ENCODE measurements at places on chromosomes 13 and 19.

- no peak for DNase-seq
Observed at GRCh38 chr13:28534210-28534609, 39.3 kb upstream of the FLT1 start.

DNA sequence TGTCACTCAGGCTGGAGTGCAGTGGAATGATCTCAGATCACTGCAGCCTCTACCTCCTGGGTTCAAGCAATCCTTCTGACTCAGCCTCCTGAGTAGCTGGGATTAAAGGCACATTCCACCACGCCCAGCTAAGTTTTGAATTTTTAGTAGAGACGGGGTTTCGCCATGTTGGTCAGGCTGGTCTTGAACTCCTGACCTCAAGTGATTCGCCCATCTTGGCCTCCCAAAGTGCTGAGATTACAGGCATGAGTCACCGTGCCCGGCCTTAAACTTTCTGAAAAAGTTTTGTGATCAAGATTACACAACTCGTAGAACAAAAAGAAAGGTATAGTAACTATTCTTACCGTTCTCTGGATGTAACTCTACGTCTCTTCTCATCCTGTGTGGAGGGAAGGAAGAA lies 21.2 kb downstream of the DNMT1 start:
- DNase-seq, result no peak

DNA sequence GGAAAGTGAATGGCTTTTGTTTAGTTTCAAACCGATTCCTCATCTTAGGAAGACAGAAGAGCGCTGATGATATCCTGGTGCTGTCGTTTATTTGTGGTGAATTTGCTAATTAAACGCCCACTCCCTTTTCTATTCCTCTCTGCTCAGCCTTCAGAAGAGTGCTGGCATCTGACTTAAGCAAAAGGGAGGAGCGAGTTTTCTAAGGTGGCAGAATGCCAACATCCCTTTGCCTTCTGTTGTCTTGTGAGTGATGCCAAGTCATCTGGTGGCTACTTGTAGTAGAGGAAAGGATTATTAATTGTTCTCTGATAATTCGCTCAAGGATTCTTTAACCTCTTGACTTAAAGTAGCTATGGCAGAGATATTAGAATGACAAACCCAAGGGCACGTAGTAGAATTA lies 68.1 kb downstream of the ERCC5 start:
- no peak for DNase-seq

- DNase-seq, result no peak
Observed at GRCh38 chr19:55690109-55690768, 15.2 kb downstream of the EPN1 start.

- no peak for DNase-seq
Observed at GRCh38 chr13:44415815-44416214, 42.2 kb downstream of the SERP2 start.

GRCh38 chr13:44362394-44363040 lies 11.1 kb upstream of the SERP2 start:
- no peak for DNase-seq

DNA sequence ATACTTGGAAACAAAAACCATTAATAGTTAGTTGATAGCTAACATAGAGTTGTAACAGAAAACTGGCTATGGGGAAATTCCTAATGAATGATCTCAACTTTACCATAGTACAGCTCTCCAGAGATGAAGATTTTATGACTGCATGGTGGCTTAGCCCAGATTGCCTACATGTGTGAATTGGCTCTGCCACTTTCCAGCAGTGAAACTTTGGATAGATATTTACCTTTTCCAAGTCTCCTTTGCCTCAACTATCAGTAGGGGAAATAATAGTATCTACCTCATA lies 161.1 kb downstream of the LACC1 start:
- no peak for DNase-seq

- DNase-seq, result no peak
Observed at GRCh38 chr13:20825477-20825875, 51.7 kb upstream of the EEF1AKMT1 start.

DNA sequence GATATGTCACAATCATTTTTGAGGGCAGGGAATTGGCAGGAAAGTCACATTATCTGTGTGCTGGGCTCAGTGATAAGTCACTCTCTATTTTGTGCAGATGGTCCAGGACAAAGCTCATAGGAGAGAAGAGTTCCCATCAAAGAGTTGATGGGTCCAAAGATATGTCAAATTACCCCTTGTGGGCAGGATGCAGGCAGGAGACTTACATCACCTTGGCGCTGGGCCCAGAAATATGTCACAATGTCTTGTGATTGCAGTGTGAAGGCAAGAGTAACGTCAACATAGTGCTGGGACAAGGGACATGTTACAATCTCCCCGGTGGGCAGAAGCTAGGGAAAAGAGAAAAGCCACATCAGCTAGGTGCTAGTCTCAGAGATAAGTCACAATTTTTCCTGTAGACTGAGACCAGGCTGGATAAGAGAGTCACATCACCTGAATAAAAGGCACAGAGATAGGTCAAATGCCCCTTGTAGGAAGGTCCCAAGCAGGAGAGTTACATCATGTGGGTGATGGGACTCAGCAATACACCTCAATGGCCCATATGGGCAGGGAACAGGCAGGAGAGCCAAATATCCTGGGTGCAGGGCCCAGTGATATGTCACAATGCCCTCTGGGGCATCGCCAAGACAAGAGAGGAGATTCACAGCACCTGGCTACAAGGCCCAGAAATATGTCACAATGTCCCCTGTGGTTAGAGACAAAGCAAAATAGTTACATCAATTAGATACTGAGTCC lies 47.9 kb downstream of the ZNF99 start:
- DNase-seq, result no peak

DNA sequence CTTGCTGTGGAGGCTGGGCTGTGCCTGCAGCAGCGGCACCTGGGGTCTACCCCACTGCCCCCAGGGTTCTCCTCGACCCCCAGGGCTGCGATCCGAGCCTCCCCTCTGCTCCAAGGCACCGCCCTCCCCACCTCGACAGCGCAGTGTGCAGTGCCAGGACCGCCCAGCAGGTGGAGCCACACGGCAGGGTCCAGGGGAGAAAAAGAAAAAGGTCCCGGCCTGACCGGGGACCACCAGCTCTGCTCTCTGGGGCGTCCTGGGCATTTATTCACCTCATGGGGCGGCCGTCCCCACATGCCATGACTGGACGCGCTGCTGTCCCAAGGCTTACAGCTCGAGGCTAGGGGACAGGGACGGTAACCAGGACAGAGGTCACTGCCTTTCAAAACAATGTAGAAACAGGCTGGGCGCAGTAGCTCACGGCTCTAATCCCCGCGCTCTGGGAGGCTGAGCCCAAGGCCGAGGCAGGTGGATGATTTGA lies 10.6 kb downstream of the REXO1 start:
- DNase-seq, result no peak

GRCh38 chr13:49400755-49401659 lies 42.9 kb downstream of the CAB39L start:
- no peak for DNase-seq

DNA sequence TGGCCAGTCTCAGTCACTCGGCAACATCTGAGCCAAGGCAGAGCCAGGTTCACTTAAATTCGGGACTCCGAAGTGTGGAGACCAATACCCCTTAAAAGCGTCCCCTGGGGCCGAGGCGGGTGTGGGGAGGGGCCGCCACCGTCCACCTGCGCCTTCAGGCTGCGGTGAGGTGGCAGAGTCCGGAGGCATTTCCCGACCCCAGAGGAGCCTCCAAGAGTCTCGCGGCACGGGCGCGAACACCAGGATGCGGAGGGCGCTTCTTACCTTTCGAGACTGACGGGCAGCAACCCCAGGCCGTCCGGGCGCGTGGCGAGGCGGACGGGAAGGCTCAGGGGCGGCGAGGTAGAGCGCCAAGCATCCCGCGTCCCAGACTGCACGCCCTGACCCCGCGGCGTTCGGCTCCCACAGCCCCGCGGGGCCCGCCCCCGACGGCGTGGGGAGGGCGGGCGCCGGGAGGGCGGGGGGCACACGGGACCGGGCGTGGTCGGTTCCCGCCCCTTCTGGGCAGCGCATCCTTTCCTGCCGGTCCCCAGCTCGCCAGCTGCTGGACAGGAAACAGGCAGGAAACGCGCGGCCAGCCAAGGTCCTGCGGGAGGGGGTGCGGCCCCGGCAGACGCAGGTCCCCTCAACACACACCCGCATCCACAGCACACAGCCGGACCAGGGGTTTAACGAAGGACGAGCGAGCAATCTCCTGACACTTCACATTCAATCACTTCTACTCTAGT lies at the start of gene THSD1:
Gene THSD1, minus strand, starts transcription at position 406 of the 728 bp plus-strand sequence. CDS start 3,572 bp downstream, outside the sequence.
- DNase-seq, result no peak

DNA sequence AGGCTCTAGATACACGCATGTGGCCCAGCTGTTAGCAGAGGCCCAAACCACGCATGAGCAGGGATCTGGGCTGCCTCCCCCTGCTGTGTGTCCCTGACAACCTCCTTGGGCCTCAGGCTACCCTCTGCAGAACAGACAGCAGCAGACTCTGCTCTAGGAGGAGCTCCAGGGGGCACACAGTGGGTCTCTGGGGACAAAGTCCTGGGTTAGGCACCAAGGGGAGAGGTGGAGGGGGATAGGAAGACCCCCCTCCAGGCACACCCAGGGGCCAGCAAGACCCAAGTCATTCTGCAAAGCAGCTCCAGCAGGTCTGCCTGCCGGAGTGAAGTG lies 8.0 kb downstream of the TINCR start:
- DNase-seq, result no peak

- no peak for DNase-seq
Observed at GRCh38 chr19:10142701-10143375, 23.1 kb upstream of the EIF3G start.

- DNase-seq, result no peak
Observed at GRCh38 chr19:7734220-7735203, 2.6 kb upstream of the CLEC4G start.

DNA sequence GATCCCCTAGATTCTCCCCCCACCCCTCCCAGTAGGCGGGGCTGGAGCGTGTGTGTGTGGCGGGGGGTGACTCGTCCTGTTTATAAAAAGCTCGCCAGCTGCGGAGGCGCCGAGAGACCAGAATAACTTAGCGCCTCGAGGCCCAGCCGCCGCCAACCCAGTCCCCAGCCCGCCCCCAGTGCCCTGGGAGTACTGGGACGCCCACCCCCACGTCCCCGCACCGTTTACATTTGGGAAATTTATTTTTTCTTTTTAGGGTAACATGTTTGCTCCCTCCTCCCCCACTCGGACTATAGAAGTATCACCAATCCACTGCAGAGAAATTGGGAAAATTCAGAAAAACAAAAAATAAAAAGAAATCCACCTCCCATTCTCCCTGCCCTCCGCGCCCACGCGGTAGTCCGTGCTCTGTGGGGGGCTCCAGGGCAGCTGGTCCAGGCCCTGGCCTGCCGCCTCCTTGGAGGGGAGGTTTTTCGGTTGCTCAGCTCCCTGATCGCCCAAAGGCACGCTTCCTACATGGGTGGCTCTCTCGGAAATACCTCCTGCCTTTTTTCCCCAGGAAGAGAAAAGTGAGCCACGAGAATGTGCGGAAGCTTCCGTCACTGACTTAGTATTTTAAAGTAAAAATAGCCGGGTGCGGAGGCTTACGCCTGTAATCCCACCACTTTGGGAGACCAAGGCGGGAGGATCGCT lies 1.5 kb upstream of the RAB3A start:
- no peak for DNase-seq

DNA sequence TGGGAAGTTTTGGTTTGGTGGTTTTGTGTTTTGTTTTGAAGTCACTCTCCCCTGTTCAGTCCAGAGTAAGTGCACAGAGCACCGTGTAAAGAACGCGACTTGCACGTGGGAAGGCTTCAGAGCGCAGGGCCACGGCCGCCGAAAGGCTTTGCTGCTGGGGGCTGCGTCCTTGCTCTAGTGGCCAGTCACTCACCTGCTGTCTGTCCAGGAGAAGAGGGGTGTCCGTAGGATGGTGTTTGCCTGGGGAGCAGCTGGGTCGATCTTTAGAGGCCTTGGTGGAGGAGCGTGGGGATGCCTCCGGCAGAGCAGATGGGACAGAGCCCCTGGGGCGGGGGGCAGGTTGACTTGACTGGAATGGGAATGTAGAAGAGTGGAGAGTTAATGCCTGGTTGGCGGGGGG lies 116.6 kb upstream of the MCF2L start:
- no peak for DNase-seq

DNA sequence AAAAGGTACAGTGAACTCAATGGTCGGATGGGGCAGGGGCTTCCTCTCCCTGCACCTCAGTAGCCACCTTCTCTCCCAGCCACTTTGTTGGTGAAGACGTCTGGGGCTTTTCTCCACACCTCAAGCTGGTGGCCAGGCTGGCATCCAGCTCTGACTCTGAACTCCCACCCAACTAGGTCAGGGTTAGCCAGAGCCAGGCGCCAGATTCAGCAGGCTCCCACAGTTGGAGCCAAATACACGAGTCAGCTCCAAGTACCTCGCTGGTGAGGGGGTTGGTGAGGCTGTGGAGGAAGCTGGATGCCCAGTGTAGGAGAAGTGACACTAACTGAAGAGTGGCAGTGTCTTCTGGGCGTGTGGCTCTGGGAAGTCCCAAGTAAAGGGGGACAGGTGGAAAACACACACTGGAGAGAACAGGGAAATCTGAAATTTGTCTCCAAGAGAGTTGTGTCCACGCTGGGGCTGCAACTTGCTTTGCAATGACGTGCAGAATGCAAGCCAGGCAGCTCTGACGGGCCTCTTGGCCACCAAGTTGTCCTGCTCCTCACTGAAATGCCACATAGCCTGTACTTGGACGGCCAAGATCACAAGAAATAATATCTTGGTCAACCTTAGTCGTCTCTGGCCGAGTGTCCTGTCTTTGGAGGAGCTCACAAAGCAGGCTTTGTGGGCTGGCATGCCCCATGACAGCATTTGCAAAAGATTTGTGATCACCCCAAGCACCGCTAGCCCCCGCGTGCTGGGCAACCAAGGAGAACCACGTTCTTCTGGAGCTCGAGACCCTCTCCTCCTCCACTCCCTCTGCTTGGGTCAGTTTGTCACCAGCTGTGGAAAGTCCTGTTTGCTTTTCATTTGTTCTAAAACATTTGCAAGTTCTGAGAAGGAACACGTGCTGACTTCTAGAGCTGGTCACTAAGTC lies 18.1 kb downstream of the SLC7A1 start:
- no peak for DNase-seq

GRCh38 chr13:77022341-77022740 lies 4.6 kb downstream of the FBXL3 start:
- DNase-seq, result no peak

GRCh38 chr13:57624565-57625435 lies 6.7 kb upstream of the PCDH17 start:
- DNase-seq, result no peak

GRCh38 chr19:6023085-6023682 lies 45.2 kb upstream of the RANBP3 start:
- no peak for DNase-seq

DNA sequence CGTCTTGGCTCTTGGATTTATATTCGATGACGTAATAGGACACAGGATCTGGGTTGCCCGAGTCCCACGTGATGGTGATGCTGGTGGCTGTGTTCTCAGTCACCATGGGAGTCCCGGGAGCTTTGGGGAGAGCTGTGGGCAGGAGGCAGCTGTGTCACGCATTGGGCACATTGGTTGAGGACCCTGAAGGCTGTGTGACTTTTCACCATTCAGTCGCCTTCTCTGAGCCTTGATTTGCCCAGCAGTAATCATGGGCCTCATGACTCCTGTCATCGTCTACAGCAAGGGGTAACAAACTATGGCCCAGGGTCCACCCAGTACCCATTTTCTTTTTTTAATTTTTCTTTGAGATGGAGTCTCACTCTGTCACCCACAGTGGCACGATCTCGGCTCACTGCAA lies 96.3 kb downstream of the PTPRS start:
- no peak for DNase-seq

- DNase-seq, result no peak
Observed at GRCh38 chr19:15367439-15367838, 12.1 kb downstream of the AKAP8 start.
